T-cell (primary cell): ENCODE measurements at places on chromosomes 11 and 22.

- DNase-seq = no peak
These were observed 14.0 kb upstream of the PAX6 start for GRCh38 chr11:31824879-31825837.

GRCh38 chr11:65401073-65401802, 14.8 kb downstream of the FRMD8 start:
- no peak for DNase-seq

- no peak for DNase-seq
These were observed 75.4 kb upstream of the RCN1 start for GRCh38 chr11:32015427-32015826.

DNA sequence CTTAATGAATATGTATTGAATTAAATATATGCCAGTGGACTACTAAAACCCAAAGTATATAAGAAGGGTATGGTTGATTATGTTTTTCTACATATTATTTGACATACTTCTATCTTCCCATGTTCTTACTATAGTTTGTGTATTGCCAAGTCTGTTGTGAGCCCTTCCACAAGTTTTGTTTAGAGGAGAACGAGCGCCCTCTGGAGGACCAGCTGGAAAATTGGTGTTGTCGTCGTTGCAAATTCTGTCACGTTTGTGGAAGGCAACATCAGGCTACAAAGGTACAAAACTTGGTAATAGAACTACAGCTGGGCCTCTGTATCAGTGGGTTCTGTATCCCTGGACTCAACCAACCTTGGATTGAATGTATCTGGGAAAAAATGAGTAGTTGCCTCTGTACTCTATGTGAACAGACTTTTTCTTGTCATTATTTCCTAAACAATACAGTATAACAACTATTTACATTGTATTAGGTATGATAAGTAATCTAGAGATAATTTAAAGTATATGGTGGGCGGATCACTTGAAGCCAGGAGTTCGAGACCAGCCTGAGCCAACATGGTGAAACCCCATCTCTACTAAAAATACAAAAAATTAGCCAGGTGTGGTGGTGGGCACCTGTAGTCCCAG, 38.7 kb upstream of the TTC36 start:
- DNase-seq = peak; percentile 72

DNA sequence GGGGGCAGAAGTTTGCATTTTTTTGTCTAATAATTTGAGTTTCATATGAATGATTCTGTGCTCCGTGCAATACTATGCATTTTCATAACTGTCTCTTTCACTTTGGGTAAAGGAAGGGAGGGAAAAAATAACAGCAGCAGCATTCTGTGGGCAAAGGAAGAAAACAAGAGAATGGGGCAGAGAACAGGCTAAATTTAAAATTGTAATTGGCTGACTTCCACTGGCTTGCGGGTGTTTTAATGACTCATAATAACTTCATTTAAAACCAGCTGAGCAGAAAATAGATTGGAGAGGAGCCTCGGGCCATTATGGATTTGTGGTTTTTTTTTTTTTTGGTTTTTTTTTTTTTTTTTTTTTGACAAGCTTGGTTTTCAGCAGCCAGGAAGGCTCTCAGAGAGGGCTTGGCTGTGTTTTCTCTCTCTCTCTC, 107.4 kb downstream of the ZBTB16 start:
- DNase-seq = no peak

GRCh38 chr11:126968915-126969314, 31.7 kb downstream of the KIRREL3 start:
- DNase-seq = no peak

- DNase-seq = peak; percentile 55
These were observed at the start of gene ASRGL1 for GRCh38 chr11:62337303-62338181. Gene ASRGL1 (plus strand): TSS chr11:62337448. CDS start chr11:62337978, 530 bp downstream.

DNA sequence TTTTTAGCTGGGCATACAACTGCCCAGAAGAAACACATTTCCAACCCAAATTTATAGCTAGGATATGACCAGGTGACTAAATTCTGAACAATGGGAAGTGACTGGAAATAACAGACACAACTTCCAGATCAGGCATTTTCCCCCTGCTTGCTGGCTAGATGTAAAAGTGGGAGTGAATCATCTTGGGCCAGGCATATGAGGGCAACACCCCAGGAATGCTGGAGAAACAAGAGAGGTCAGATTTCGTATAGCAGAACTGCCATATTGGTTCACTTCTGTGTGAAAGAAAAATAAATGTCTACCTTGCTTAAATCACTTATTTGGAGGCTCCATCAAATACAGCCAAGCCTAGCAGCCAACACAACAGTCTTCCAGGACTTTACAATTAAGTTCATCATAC, 7.4 kb downstream of the ATL3 start:
- DNase-seq = no peak

GRCh38 chr11:128766591-128767081, 72.8 kb downstream of the FLI1 start:
- DNase-seq = no peak

DNA sequence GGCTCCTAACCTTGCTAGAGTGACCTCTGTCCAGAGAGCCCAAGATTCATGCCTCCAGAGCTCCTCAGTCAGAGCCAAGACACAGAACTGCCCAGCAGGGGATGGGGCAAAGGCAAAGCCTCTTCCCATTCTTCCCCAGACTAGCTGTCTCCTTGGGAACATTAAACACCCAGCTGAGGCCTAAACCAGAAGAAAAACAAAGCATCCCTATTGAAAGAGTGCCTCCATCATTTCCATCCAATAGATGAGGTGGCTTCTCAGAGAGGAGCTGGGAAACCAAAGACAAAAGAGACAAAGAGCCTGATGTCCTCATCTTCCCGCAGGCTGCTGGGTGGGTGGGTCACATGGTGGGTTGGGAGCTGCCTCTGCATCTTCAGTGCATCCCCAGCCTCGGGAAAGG, 37.4 kb downstream of the COMMD9 start:
- no peak for DNase-seq
